ENCODE measurements at places on chromosomes 7 and 10.

DNA sequence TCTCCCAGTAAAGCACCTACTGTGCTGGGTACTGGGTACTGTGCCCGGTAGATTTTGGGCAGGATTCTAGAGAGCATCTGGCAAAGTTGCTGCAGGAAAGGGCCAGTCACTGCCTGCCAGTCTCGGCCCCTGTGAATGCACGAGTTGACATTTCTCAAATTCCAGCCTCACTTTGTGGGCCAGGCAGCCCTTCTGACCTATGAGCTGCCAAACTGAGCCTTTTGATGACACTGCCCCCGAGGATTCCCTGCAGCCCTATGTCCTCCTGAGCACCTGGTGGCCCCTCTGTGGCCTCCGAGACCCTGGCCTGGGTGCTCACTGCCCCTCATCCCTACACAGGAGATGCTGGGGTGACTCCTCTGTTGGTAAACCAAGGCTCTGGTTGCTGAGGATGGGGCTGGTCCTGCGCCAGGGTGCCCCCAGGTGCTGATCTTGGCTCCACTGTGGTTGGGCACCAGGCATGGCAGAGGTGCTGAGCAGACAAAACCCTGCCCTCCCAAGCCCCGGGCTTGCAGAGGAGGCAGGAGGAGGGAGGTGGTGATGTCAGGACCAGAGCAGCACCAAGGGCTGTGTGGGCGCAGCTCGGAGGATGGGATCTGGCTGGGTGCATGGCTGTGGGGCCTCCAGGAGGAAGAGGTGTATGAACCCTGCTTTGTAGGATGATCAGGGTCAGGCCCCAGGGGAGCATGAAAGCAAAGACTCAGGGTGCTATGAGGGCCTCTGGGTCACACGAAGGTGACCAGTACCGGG, 16.2 kb downstream of the LHPP start:
- no peak for DNase-seq

GRCh38 chr7:2099048-2099957, 133.4 kb downstream of the MAD1L1 start:
- peak; percentile 58 for DNase-seq

DNA sequence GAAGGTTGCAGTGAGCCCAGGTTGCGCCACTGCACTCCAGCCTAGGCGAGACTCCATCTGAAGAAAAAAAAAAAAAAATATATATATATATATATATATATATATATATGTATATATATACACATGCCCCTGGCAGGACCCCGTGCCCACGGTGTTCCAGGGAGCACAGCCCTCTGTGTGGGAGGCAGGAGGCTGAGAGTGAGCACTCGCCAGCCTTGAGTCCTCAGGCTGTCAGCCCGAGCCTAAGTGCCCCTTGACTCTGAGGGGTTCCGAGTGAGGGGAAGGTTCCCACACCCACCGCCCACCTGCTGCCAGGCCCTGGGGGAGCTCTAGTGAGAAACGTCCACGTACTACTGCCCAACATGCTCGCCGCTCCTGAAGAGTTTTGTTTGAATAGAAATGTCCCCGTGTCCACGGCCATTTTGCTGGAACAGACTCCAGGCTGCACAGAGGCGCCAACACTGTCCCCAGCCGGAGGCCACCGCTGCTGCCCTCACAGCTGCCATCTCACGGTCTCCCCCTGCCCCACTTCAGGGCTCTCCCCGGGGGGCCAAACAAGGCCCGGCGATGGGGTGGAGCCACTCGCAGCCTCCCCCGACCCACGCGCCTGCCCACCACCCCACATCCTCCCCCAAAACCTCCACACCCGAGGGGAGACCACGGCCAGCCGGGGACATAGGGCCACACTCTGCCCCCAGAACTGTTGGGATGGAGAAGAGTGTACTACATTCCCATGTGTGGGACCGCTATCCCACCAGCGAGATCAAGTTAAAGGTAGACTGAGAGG, 62.8 kb upstream of the EBF3 start:
- no peak for DNase-seq

DNA sequence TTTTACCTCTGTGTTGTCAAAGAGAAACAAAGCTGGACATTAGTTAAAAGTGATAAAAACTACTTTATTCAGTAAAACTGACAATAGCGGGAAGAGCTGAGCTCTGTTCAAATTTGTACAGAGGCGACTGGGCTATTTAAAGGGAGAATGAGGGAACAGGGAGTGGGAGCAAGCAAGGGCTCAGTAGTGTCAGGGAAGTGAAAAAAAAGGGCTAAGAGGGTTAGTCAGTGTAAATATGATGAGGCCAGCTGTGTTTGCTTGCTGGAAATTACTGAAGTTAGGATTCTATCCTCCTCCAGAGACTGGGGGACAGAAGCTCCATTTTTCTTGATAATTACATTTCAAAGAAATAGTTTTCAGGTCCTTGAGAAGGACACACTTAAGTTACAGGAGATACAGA, 232.5 kb downstream of the SH2D4B start:
- DNase-seq = no peak

- DNase-seq = no peak
These were observed 44.7 kb downstream of the IMMP2L start for GRCh38 chr7:111517549-111517951.

- no peak for DNase-seq
These were observed 62.5 kb upstream of the RAPGEF5 start for GRCh38 chr7:22419488-22419887.

- DNase-seq = no peak
These were observed 97.0 kb upstream of the SVIL start for GRCh38 chr10:29731760-29732159.

DNA sequence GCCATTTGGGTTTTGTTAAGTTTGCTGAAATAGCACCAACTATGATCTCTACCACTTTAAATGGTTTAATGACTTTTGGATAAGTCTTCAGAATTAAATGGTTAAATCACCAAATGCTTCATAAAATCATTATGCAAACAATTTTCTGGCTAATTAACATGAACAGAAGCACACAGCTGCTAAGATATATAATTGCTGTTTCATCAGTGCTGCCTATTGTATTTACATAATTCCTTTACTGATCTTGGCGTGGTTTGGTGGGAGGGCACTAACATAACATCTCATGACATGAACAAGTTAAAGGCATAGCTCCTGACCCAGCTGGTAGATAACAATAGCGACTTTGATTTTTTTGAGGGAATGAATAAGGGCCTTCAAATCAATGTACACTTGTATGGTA, 94.1 kb downstream of the FZD1 start:
- no peak for DNase-seq

- no peak for DNase-seq
These were observed 504.8 kb downstream of the NXPH1 start for GRCh38 chr7:8938044-8938805.

- no peak for DNase-seq
These were observed 14.8 kb downstream of the MYL10 start for GRCh38 chr7:101614098-101614938.

DNA sequence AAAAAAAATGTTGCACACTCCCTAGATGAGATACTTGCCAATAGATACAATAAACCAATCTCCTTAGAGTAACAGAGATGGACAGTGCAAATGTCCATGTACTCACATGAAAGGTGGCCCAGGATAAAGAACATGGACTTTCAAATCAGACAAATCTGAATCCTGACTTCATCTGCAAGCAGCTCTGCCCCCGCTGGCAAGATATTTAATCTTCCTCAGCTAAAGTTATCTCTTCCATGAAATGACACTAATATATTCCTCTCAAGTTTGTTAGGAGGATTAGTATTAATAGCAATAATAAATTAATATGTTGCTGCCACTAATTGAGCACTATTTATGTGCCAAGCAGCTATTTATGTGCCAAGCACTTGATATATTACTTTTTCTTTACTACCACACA, 148.6 kb upstream of the YAE1 start:
- DNase-seq = no peak

DNA sequence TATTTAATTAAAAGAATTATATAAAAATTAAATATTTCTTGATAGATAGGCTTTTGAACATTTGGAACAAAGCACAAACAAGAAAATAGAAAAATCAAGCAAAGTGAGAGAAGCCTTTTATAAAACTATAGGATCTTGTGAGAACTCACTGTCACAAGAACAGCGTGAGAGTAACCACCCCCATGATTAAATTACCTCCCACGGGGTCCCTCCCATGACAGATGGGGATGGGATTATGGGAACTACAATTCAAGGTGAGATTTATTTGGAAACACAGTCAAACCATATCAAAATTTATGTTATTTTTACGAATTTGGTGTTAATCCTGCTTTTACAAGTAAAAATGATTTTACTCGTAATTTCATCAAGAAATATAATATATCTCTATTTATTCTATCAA, 1136.1 kb upstream of the POT1 start:
- DNase-seq = no peak

DNA sequence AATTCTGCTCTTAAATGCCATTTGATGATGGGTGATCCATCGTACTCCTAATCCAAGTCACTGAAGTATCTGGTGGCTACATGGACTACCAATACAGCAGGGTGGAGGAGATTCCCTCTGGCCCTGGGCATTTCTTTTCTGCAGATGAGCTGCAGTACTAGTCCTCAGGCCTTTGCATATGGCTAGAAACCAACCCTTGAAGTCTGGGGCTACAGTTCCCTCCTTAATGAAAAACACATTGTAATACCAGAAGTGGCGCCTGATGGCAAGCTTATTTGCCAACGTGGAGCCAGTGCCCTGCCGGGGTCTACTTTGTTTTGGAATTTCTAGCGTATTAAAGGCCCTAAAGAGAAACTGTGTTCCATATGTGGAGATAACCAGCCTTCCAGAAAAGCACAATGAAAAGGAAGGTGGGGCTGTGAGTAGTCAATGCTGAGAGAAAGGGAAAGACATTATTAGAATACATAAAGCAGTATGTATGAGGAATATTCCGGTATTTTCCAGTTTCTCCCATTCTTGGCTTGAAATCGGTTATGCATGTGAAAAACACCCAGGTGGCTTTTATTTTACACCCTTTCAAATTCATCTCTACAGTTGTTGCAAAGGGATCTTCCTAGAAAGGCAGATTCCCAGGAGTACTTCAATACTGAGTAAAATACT, 368.8 kb downstream of the PRPF18 start:
- DNase-seq = no peak

DNA sequence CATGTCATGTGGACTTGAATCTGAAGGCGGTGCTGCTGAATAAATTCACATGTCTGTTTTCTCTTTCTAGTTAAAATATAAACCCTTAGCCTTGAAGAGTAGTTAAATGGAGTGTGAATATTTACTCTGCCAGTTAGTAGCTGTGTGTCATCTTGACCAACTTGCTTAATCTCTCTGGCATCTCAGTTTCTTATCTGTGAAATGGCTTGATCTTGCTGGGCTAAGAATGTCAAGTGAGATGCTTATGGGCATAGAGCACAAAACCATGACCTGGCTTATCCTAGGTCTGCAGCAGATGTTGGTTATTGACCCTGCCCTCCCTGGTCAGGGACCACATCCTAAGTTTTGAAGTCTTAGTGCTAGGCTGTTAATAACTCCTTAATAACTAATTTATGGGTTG, 16.6 kb downstream of the ARID5B start:
- DNase-seq = no peak

DNA sequence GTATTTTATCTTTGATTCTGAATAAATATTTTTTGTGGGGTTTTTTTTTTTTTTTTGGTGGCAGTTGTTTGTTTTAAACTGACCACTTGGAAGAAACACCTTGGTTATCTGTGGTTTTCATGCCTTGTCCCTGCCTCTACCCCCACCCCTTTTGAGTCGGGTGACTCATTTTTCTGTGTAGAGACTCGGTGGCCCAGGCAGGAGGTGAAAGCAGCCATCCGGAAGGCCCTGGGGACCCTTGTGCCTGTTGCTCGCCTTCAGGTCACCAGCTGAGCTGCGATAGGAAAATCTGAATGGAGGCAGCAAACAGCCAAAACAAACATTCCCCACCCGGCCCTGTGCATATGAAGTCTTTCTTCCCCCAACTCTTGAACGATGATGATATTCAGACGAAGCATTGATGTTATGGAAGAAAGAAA, 22.8 kb downstream of the CYP17A1 start:
- DNase-seq = no peak

DNA sequence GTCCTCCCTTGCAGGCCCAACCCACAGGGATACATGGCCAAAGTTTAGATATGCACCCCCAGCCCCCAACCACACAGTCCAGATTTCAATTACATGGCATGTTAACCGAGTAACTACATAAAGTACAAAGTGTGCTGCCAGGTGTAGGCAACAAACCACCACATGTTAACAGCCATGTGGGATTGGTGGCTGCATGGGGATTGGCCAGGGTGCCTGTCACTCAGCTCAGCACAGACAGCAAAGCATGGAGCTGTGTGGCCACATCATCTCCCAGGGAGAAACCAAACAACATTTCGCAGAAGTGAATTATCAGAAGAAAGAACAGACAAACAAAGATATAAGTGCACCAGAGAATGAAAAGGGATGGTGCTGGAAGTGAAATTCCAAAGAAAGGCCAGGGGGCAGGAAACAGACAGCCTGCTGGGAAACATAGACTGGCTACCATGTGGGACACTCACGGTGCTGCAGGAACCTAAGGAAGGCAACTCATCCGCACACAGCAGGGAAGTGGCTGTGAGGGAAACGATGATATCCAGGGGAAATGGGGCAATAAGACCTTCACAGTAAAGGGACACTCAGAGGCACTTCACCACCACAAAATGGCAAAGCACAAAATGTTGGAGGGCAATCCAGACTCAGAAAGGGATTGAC, 171.2 kb downstream of the PTPRN2 start:
- no peak for DNase-seq

DNA sequence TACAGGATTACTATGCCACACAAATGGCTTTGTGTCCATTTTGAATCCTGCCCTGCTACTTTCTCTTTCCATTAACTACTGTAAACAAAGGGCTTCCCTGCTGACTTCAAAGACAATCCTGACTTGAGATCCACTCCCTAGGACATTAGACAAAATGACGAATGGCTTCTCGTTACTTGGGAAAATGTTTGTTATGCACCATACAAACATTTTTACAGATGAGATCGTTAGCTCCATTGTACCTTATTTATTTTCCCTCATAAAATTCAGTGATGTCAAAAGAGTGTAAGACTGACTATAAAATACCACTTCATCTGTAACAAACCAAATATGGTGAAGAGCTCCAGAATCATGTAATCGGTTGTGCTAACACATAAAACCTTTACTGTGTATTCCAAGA, 121.8 kb downstream of the CD36 start:
- no peak for DNase-seq

DNA sequence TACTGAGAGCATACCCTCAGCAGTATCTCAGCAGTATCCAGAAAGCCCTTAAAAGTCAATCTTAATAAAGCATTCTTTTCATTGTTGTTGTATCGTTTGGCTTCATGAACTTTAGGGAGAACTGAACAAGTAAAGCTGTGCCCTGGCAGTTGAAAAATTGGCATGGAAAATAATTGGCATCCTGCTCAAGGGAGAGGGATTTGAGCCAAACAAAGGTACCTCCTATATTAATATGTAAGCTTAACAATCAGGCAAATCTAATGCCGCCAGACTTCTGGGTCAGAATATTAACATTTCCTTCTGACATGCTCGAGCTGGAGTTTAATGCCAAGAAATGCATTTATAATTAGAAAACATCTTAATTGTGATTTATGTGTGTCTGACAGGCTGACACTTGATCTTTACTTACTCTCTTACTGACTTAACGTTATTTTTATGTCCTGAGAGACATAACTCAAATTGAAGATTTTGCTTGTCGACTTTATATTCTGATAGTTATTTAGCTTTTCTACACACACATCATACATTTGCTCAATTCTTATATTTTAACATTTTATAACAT, 42.1 kb upstream of the PCDH15 start:
- DNase-seq = no peak

GRCh38 chr10:43136995-43137716, 1.1 kb upstream of the CSGALNACT2 start:
- DNase-seq = no peak
